ENCODE measurements at places on chromosomes 5 and 9.

GRCh38 chr5:132671000-132671399 lies 2.8 kb upstream of the IL4 start:
- DNase-seq: no peak

GRCh38 chr5:1338196-1338490 lies 6.8 kb downstream of the CLPTM1L start:
- DNase-seq: no peak

DNA sequence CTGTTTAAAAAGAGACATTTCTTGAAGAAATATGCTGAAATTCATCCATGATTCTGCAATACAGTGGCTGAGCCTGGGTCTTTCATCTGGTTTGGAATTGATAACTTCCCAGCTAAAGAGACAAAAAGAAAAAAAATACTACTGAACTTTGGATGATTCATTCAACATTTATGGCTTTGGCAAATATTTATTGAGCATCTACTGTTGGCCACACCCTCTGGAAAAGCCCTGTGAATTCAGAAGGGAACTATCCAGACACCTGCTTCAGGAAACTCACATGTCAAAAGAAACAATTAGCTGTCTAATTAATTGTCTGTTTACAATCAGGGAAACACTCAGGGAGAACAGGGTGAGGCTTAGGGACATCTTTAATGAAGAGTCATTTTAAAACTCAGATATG lies 17.8 kb upstream of the ZNF622 start:
- no peak for DNase-seq

GRCh38 chr9:102967979-102968378 lies 27.2 kb upstream of the CYLC2 start:
- no peak for DNase-seq

DNA sequence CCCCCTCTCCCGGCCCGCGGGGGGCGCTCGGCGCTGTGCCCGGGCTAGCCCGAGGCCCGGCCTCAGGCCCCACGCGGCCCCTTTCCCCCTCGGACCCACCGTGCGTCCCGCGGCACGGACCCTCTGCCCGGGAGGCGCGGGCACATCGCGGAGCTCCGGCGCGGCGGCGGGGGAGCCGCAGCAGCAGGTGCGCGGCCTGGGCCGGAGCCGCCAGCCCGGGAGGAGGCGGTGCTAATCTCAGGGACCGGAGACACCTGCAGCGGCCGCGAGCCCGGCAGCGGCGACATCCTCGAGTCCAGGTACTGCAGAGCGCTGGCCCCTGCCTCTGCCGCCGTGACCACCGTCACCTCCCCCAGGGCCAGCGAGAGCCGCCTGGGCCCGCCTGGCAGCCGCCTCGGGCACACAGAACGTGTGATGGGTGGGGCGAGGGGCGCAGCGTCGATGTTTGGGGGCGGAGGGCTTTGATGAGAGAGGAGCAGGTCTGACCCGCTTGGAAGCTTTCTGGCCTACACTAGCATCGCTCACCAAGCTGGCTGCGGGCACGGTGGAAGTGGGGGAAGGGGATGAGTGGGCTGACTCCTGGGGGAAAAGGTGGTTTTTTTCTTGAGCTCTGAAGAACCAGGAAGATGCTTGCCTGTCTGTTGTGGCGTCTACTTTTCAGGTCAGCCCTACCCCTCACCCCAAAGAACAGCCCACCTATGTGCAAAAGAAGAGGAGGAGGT lies 524 bp downstream of the CYFIP2 start:
- no peak for DNase-seq

GRCh38 chr9:19799784-19800183 lies 10.9 kb upstream of the SLC24A2 start:
- DNase-seq: no peak

GRCh38 chr5:8137941-8138550 lies 269.1 kb downstream of the MTRR start:
- DNase-seq: no peak

GRCh38 chr9:137266162-137266527 lies 11.0 kb downstream of the NELFB start:
- DNase-seq: no peak

DNA sequence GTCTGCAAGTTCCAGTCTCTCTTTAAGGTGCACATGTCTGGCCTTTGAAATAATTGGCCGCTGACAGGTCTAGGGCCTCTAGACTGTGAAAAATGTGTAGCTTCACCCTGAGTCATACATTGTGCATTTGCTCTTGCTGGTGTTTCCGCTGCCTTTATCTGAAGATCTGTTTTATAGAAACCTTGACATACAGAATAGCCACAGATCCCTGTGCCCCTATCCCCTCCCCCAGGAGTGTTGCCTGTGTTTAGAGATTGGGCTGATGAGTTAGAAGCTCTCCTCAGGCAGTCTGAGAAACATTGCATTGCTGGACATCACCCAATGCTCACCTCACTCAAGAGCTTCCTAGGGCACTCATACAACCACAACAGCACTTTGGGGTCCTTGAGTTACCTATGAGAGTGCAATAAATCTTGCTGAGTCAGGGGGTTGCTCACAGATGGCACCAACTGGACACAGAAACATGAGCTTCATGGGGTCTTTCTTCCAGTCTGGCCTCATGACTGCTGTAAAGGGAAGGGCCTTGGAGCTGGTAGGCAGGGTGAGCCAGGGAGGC lies 3.8 kb upstream of the ZNF782 start:
- DNase-seq: no peak

Measured in kidney capillary endothelial cell (primary cell).